CD4-positive, CD25-positive, alpha-beta regulatory T cell (primary cell): ENCODE measurements at places on chromosomes 7 and 10.

DNA sequence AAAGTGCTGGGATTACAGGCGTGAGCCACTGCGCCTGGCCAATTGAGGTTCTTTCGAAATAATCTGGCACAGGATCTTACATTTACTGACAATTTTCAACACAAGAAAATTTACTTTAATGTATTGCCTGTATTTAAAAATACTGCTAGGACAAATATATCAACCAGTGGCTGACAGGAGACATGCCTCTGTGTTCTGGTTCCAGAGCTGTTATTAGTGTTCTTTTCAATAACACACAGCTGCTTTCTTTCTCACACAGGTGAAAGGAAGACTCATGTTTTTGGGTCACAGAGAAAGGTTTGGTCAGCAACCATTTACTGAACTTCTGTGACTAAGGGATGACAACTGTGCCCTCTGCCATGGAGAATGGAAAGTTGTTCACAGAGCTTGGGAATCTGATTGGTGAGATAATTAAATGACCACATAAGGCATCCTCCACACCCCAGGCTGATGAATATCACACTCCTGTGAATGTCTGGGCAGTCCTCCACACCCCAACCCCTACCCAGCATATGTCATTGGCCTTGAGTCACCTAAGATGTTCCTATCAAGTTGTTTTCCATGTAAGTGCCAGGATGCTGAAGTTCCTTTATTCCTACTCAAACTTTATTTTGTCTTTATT is 180.1 kb downstream of the RAPGEF5 start:
- no peak for DNase-seq

DNA sequence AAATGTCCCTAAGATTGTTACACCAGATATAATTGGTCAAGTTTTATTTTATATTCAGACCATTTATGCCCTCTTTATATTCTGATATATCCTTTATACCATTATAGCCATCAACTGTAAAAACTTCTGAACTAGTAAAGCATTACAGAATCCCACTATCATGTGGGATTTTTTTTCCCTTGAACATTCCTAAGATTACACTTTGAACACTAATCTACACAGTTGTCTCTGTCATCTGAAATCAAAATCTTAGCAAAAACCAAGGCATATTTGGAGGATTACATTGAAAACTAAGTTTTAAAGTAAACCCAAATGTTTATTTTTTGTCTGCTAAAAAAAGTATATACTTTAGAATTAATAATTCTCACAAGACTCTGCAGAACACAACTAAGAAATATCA is 116.2 kb upstream of the GPR22 start:
- DNase-seq = no peak

- DNase-seq = peak; percentile 70
Measured at GRCh38 chr7:98250789-98251188, 1.2 kb downstream of the TECPR1 start.

DNA sequence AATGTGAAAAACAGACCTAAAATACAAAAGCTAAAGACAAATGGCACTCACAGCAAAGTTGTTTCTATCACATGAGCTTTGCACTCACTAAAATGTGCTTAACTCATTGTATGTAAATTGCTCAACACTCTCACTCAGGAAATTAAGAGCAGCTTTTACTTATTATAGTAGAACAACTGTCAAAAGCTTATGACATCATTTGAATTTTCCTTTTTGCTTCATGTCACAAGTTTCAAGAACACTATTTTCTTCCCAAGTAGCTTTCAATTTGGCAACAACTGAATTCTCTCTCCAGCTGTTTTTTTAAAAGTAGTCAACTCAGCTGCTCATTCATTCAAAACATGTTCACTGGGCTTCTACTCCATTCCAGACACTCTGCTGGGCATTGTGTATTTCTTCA is 46.9 kb downstream of the ATE1 start:
- no peak for DNase-seq
